ENCODE measurements at places on chromosomes 3 and 15. TPM values are rescaled to one million over a fixed set of nuclear protein-coding genes. Genes with fewer than 3 reads are reported as not detected.

GRCh38 chr3:42663581-42664437, 10.3 kb downstream of the ZBTB47 start:
- H3K27ac ChIP-seq: no peak overlapping the region
- peaks cover 9% of the 10 kb centered on the region for H3K36me3 ChIP-seq
- H3K4me1 ChIP-seq: peaks cover 8% of the 10 kb centered on the region
- no peaks in the 10 kb centered on the region for H3K27me3 ChIP-seq
- H3K4me3 ChIP-seq: no peak overlapping the region

DNA sequence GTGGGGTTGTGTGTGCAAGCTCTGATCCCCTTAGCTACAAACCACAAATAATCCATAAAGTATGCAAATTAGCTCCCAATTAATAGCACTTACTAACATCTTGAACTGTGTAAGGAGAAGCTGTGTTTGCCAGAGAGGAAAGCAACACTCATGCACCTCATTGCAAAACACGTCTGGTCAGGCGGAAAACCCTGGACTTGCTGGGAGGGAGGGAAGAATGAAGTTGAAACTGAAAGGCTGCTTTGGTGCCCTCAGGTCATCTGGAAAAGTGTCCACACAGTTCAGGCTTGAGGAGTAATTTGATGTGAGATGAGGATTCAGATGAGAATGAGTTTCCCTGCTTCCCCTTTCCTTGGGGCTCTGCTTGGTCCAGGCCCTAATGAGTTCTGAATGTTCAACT, 185.5 kb upstream of the ANKRD28 start:
- DNase-seq: no peak
- H3K4me1 ChIP-seq: peaks cover 8% of the 10 kb centered on the region
- no peak overlapping the region for H3K4me3 ChIP-seq
- H3K27ac ChIP-seq: peak overlapping the region; percentile 34
- no peaks in the 10 kb centered on the region for H3K27me3 ChIP-seq

DNA sequence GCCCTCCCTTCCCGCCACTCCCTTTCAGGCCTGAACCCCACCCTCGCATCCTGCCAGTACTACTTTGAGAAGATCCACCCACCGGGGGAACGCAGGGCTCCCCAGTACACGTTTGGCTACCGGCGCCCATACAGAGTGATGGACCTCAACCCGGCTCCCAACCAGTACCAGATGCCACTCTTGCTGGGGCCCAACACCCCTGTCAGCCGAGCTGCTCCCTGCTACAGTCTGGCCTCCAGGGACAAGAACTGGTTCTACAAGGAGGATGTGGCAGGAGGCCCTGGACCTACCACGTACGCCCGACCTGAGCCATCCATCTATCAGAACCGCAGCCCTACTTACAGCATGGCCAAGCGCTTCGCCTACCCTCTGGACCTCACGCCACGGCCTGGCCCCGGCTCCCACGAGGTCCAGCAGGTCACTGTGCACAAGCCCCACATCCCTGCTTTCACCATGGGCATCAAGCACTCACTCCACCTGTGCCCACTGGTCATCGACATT, 14.4 kb upstream of the CSPG4 start:
- no peak overlapping the region for H3K4me3 ChIP-seq
- no peak overlapping the region for H3K27ac ChIP-seq
- H3K4me1 ChIP-seq: peaks cover 11% of the 10 kb centered on the region
- H3K36me3 ChIP-seq: no peaks in the 10 kb centered on the region

DNA sequence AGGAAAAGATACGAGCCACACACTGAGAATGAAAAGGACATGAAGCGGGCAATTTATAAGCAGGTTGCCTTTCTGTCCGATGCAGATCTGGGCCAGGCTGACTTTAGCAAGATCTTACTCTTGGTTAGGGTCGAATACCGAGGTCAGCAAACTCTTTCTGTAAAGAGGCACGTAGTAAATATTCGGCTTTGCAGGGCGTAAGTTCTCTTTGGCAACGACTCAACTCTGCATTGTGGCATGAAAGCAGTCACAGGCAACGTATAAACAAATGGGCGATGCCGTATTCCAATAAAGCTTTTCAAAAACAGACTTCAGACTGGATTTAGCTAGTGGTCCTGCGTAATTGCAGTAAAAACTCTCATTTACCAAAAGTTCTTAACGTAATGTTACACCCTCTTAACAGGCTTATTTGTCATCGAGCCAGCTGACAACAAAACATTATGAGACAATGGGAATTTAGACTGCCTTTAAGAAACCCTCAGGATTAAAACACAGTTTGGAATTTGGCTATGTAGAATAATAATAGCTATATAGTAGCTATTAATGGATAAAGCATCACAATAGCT, 13.1 kb upstream of the RPL35A start:
- H3K4me3 ChIP-seq: no peak overlapping the region
- DNase-seq: no peak
- no peaks in the 10 kb centered on the region for H3K4me1 ChIP-seq
- no peaks in the 10 kb centered on the region for H3K36me3 ChIP-seq
- H3K27ac ChIP-seq: no peak overlapping the region

GRCh38 chr3:89504432-89504831, 397.0 kb downstream of the EPHA3 start:
- no peak overlapping the region for H3K4me3 ChIP-seq
- H3K36me3 ChIP-seq: no peaks in the 10 kb centered on the region
- no peaks in the 10 kb centered on the region for H3K4me1 ChIP-seq
- H3K27me3 ChIP-seq: no peaks in the 10 kb centered on the region
- H3K27ac ChIP-seq: no peak overlapping the region

- H3K4me3 ChIP-seq: no peak overlapping the region
- H3K27me3 ChIP-seq: no peaks in the 10 kb centered on the region
- H3K27ac ChIP-seq: no peak overlapping the region
- no peaks in the 10 kb centered on the region for H3K4me1 ChIP-seq
Observed at GRCh38 chr3:115808816-115809215, 185.5 kb downstream of the GAP43 start.

C3orf52 gene
- 20.1 TPM for total RNA-seq

GOLGA8F gene
- total RNA-seq: not detected

HHLA2 gene
- total RNA-seq: 0.26 TPM

SLC9C1 gene
- not detected for total RNA-seq

GPR176 gene
- total RNA-seq: 4.6 TPM

SLC12A1 gene
- total RNA-seq: not detected
